ENCODE measurements at places on chromosomes 1 and 21.

- no peak for DNase-seq
These were observed 155.5 kb downstream of the OMA1 start for GRCh38 chr1:58391056-58391455.

DNA sequence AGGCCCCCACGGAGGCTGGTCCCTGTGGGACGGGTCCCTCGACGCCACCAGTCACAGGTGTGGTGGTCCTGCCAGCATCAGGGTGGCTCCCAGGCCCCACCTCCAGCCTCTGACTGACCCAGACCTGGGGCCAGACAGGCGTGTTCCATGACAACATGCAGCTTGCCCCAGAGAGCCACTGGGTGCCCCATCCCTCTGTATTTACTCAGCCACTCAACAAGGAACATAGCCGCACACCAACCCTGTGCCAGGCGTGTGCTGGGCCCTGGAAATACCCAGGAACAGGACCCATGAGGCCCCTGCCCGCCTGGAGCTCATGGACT lies 65.4 kb downstream of the MATN1 start:
- DNase-seq = no peak

DNA sequence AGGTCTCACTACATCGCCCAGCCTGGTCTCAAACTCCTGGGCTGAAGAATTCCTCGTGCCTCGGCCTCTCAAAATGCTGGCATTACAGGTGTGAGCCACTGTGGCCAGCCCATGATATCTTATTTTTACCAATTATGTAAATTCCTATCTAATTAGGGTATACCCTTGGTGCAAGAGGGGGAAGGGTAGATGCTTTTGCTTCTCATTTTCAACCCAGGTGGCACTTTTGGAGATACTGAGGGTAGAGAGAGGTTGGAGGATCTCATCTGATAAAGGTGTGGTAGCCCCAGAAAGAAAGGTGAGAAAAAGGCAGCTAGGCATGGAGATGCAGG lies 17.4 kb downstream of the ENSA start:
- no peak for DNase-seq

- DNase-seq = no peak
These were observed 8.9 kb upstream of the C1orf174 start for GRCh38 chr1:3908886-3909517.

GRCh38 chr21:22438428-22439086 lies 1440.3 kb downstream of the NCAM2 start:
- DNase-seq = no peak

DNA sequence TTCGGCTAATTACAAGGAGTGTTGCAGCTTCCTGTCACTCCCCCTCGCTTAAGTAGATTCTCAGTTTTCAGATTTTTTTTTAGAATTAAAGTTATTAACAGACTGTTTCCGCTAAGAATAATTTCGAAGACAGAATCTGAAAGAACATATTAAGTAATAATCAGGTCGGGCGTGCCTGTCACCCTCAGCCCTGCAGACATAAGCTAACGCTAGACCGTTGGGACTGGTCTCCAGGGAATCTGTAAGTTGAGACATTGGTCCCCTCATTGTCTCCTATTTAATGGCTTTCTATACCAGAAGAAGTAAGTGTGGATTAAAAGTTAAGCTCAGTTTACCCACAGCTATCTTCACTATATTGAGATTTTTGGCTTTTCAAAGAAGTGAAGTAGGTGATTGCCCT lies 14.5 kb downstream of the NMNAT1 start:
- no peak for DNase-seq

DNA sequence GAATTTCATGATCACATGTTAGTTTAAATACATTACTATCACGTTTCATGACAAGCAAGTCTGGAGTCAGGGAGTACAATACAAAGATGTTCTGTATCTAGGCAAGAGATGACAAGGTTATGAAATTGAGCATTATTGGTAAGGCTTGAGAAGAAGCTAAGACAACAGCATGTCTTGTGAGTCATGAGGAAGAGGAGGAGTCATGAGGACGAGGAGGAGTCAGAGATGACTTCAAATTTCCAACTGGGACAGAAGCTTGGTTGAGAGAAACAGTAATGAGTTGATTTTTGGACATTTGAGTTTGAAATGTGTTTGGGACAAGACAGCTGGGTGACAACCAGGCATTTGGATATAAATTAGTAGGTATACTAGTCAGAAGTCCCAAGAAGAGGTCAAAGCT lies 4.3 kb upstream of the UBE2U start:
- no peak for DNase-seq

GRCh38 chr1:85568660-85569059 lies 11.9 kb upstream of the CCN1 start:
- no peak for DNase-seq

DNA sequence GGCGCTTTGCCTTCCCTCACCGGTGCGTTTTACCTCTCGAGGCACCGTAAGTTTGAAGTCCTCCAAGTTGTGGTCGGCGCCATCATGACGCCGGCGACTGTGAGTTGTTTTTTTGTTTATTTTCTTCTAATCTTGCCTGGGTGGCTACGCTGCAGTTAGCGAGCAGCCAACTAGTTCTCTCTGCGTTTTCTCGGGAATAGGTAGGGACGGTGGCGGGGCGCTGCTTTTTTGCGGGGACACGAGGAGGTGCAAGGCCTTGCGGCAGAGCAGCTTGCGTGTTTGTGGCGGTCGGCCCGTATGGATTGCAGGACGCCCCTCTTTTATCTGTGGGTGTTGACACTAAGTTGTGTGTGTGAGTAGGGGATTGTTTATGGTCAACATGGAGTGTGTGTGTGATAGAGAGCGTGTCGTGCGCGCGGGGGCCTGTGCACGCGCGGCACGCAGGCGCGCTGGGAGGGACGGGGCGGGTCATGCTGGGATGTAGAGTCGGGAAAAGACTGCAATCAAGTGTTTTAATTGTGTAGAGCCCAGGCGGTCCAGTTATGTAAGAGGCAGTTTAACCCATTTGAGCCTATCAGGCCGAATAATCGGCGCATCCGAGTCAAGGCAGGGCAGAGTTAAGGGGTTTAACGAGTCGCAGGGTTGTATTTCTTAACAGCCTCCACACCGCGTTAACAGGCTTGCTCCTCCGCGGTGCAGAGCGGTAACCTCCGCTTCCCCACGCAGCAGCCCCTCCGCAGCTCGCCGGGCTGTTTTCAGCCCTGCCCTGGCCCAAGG lies 1.2 kb upstream of the NEGR1 start:
- no peak for DNase-seq

DNA sequence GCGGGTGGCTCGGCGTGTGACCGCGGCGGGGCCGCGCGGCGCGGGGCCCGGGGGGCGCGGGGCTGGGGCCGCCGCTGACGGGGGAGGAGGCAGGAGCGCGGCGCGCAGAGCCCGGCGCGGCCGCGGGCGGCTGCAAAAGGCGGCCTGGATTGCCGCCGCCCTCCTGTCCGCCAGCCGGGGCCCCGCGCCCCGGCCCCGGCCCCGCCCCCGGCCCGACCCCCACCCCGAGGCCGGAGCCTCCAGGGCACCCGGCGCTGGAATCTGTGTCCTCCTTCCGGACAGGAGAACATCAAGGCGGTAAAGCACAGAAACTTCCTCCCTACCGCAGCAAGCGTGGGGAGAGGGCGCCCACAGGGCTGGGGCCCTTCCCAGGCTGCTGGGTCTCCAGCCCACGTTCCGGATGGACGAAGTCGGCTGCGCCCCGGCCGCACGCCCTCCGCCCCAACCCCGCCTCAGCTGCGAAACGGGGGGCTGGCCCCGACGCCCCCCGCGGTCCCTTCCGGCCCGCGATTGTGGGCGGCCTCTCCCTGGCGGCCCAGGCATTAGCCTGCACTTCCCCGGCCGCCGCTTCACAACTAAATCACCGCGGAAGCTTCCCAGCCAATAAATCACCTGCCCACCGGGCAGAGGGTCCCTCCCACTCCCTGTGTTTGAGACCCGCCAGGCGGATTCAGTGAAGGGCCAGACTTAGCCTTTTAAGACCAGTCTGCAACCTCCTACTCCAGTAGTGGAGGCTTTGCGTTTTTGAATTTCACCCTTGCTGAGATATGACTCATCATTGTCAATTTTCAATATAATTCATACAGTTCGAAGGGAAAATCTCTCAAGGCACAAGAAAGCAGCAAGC lies 106.0 kb downstream of the SLC45A1 start:
- DNase-seq = no peak

GRCh38 chr1:78664763-78665162 lies 15.1 kb downstream of the IFI44 start:
- no peak for DNase-seq

DNA sequence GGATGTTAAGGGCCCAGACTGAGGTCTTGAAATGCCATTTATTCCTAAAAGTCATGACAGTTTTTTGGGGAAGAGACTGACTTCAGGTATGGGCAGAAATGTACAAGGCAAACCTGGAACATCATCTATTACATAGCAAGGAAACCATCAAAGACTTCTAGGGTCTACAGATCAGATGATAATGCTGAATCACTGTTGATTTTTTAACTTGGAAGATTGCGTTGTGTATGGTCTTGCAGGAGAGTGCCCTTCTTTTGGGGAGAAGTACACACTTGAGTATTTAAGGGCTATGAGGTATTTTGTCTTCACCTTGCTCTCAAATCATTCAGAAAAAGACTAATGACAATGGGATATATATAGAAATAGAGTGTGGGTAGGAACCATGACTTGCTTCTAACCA lies 15.4 kb upstream of the RD3 start:
- DNase-seq = no peak

DNA sequence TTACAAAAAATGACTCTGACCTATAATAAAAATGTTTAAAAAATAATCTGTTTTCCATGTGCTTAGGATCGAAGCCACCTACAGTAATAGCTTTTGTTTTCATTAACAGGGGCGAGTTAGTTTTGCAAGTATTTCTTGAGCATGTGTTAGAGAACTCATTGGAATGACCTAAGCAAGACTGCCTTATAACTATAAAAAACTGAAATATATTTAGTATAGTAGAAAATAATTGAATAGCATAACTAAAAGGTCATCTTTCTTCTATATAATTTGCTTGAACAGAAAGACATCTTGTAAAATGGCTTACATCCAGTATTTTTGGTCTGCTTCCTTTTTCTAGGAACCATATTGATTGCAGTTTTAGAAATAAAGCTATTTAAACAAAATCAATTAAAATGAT lies 241.5 kb upstream of the NRIP1 start:
- no peak for DNase-seq

GRCh38 chr1:111618961-111619634 lies 491 bp upstream of the RAP1A start:
- DNase-seq = no peak

DNA sequence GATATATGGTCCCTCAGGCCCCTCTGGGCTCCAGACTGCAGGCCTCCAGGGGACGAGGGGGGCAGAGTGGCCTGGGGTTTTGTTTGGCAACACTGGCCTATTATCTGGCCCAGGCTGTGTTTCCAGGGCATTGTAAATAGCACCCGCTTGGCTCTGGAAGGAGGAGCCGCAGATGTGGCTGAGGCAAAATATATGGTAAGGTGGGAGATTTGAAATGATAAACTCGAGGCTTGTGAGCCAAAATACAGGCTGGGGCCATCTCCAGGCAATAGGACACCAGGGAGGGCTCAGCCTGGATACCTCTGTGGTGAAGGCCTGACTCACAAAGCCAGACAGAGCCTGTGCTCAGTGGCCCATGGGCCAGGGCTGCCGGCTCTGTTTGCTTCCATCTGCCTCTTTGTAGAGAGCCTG lies 14.0 kb downstream of the NAV1 start:
- no peak for DNase-seq

DNA sequence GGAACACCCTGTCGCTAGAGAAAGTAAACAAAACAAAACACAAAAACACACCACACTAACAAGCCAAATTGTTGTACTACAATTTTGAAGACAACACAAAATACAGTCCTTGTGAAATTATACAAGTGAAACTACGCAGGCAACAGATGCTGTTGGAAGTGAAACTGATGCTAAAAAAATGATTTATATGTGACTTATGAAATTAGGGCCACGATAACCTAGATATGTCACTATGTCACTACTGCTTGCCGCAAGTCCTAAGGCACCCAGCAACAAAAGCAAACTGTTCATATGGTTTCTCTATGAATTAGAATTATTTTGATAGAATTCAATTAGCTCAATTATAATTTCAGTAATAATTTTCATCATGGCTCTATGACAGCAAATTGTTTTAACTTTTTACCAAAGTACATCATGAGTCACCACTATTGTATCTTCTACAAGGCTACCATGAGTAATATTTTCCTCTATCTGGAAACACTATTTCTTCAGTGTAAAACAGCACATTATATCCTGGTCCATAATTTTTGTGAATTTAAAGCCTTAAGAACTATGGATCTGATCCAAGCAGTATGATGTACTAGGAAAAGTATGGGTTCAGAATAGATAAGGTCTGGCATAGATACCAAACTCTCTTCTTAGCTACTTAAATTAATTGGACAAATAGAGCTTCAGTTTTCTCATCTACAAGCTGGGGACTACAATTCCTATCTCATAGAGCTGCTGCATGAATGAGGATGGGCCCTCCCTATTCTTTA lies 216.3 kb downstream of the COL11A1 start:
- no peak for DNase-seq
